A549 treated with DMSO at 1 μM for 4 hours (cell line): ENCODE measurements at places on chromosomes 2 and 18. TPM values are rescaled to one million over a fixed set of nuclear protein-coding genes. Genes with fewer than 3 reads are reported as not detected.

CDK5R2 gene
- 1.2 to 2.5 TPM (median 1.9 TPM) in 5 replicates for total RNA-seq

UGT1A6 gene
- 1.1 to 1.3 TPM (median 1.3 TPM) in 5 replicates for total RNA-seq

MALL gene
- 149 to 172 TPM (median 158 TPM) in 5 replicates for total RNA-seq

NPHP1 gene
- 7.2 to 9.0 TPM (median 8.3 TPM) in 5 replicates for total RNA-seq

B3GNT7 gene
- total RNA-seq, result 1.1 to 2.3 TPM (median 1.6 TPM) in 5 replicates

GPR148 gene
- total RNA-seq, result not detected in 5 replicates
